Stimulated activated CD4-positive, alpha-beta T cell treated with anti-CD3 and anti-CD28 coated beads, Interleukin-1b, Interleukin-23, amount 100 ng/mL, for 1 hour (primary cell): ENCODE measurements at places on chromosomes 16 and 17.

- DNase-seq = no peak
These were observed 6.4 kb upstream of the SLC39A11 start for GRCh38 chr17:73098919-73099318.

DNA sequence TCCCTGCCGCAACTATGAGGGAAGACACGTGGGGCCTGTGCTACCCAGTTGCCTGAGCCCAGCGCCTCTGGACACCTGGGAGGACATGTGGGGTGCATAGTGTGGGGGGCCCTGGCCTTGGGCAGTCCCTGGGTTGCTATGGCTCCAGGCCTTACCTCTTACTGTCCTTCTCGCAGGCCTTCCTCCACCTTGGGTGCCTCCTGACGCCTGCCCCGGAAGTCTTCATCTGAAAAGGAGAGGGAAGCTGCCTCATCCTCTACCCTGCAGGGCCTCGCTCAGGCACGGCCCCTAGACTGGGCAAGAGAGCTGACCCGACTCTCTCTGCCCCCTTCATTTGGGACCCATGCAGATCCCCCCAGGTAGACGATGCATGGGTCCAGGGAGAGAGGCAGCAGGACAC lies 16.5 kb upstream of the MRPS23 start:
- DNase-seq = no peak

DNA sequence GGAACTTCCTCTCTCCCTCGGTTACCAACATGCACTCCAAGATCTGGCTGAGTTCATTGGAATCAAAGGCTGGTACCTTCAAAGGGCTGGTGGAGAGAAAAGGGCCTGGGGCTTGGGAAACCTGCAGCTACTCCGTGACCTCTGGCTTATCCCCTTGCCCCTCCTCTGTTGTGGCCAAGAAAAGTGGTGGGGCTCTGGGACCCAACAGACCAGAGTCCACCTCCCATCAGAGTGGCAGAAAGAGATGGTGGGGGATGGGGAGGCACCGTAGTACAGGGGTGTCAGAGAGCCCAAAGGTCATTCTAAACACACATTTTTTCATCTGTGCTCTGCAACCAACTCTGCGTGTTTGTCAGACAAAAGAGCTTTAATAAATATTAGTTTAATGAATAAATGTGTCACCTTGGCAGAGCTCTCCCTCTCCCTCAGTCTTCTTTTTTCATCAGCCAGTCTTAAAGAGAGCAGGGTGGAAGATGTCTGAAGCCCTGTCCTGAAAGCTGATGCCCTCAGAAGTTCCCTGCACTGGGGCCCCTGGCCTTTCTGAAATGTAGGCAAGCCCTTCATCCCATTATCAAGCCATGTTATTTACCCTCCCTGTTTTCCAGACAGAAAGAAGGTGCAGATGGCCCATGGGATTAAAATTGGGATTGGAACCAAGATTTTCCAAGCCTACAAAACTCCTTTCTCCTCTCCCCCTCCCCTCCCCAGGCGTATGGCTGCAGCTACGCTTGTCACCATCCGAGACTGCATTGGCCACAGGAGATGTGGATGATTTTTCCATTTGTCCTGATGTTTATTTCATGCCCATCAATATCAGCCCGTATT lies 227.3 kb downstream of the CCDC182 start:
- DNase-seq = no peak

DNA sequence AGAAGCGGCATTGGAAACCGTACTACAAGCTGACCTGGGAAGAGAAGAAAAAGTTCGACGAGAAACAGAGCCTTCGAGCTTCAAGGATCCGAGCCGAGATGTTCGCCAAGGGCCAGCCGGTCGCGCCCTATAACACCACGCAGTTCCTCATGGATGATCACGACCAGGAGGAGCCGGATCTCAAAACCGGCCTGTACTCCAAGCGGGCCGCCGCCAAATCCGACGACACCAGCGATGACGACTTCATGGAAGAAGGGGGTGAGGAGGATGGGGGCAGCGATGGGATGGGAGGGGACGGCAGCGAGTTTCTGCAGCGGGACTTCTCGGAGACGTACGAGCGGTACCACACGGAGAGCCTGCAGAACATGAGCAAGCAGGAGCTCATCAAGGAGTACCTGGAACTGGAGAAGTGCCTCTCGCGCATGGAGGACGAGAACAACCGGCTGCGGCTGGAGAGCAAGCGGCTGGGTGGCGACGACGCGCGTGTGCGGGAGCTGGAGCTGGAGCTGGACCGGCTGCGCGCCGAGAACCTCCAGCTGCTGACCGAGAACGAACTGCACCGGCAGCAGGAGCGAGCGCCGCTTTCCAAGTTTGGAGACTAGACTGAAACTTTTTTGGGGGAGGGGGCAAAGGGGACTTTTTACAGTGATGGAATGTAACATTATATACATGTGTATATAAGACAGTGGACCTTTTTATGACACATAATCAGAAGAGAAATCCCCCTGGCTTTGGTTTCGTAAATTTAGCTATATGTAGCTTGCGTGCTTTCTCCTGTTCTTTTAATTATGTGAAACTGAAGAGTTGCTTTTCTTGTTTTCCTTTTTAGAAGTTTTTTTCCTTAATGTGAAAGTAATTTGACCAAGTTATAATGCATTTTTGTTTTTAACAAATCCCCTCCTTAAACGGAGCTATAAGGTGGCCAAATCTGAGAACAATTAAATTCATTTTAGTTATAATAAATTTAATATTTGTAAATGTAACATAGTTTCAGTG lies 1.7 kb downstream of the HEXIM1 start:
- no peak for DNase-seq

- DNase-seq = no peak
These were observed at the start of gene KRTAP2-4 for GRCh38 chr17:41065829-41066624. KRTAP2-4 (minus strand) TSS chr17:41065879; CDS start chr17:41065845, 34 bp downstream.

GRCh38 chr16:14351647-14352046 lies 278.4 kb downstream of the PARN start:
- no peak for DNase-seq

DNA sequence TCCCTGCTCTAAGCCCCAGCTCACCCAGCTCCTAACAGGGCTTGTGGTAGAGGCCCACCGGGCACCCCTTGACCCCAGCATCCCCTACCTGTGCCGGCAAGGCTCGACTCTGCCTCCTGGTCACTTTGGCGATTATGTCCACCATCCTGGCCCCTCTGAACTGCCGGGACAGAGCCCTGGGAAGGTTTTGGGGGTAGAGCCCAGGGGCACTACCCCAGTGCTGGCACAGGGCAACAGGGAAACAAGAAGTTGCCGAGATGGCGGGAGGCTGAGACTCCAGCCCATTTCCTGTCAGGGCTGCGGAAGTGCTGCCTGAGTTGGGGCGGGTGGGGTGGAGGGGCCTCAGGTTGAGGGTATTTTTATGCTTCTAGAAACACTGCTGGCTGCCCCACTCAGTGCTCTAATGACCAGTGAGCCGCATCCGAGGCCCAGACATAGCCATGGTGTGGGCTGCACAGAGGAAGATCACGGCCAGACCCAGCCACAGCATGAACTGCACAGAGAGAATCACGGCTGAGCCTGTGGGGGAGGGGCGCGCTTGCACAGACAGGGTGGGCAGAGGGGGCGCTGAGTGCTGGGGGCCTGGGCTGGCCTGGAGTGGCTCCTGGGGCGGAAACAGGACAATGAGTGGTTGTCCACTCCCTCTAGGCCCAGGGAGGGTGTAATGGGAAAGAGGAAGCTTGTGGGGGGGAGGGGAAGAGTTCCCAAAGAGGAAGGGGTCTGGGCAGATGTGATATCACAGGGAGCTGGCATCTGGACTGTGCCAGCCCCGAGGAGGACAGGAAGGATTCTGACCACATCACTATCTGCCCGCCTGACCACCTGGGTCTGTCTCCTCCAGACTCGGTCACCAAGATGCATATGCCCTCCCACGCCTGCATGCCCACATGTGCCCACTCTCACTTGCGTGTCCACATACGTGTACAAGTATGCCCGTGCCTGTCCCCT lies 22.3 kb downstream of the ARHGAP27 start:
- peak; percentile 23 for DNase-seq

- DNase-seq = no peak
These were observed 2.7 kb downstream of the NUFIP2 start for GRCh38 chr17:29291163-29291752.

GRCh38 chr17:27513849-27514248 lies 57.6 kb downstream of the KSR1 start:
- no peak for DNase-seq

- DNase-seq = no peak
These were observed 31.6 kb downstream of the AATF start for GRCh38 chr17:36980280-36980761.

DNA sequence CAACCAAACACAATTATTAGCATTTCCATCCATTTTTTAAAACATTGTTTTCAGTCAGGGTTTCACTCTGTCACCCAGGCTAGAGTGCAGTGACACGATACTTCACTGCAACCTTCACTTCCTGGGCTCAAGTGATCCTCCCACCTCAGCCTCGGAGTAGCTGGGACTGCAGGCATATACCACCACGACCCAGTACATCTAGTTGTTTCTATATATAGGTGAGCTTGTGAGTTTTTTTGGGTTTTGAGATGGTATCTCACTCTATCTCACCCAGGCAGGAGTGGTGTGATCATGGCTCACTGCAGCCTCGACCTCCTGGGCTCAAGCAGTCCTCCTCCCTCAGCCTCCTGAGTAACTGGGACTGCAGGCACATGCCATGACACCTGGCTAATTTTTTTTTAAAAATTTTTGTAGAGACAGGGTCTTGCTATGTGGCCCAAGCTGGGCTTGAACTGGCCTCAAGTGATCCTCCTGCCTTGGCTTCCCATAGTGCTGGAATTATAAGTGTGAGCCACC lies 21.5 kb upstream of the ATP5MC1 start:
- DNase-seq = no peak
